Fibroblast of upper back skin (primary cell): ENCODE measurements at places on chromosomes 7 and 10.

- no peak for DNase-seq
These were observed 698.9 kb downstream of the INHBA start for GRCh38 chr7:41003977-41004376.

- no peak for DNase-seq
These were observed 185.0 kb downstream of the ELFN1 start for GRCh38 chr7:1854866-1855724.

- no peak for DNase-seq
These were observed 179.5 kb upstream of the LRGUK start for GRCh38 chr7:133947458-133948254.

- no peak for DNase-seq
These were observed 41.6 kb upstream of the FAM20C start for GRCh38 chr7:150811-151221.

DNA sequence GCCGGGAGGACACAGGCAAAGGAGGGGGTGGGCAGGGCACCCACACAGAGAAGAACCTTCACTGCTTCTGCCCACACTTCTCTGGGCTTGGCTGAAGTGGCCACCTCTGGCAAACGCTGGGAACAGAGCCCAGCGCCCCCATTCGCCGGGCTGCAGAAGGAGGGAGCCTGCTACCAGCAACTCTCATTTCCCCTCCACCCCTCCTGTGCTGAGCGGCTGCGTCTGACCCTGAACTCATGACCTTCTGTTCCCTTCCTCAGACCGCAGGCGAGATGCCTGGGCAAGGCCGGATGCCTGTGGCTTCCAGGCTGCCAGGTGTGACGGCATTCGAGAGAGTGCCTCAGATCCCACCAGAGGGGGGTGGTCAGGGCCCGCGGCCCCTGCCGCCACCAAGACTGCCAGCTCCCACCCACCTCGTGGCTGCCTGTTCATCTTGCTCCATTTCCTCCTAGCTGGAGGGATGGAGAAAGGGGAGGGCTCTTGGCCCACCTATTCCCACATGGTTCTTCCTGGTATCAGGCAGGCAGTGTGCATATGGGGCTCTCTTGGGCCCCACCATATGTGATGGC, 19.8 kb downstream of the DNAJB12 start:
- peak; percentile 61 for DNase-seq

DNA sequence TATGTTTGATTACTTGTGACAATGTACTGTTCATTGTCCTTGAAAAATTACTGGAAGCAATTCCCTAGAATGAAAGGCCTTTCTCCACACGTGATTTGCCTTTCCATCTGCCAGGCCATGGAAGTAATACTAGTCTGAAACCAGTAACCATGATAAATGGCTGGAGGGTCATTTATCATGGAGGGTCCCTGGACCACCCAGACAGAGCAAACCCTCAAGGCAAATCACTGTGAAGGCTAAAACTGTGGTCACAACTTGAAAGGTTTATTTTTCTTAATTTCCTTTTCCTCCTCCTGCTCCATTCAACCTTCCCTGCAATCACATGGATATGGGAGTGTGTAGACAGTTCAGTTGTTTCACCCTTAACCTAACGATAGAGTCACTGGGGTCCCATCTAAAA, 16.4 kb downstream of the BRAF start:
- DNase-seq = no peak

DNA sequence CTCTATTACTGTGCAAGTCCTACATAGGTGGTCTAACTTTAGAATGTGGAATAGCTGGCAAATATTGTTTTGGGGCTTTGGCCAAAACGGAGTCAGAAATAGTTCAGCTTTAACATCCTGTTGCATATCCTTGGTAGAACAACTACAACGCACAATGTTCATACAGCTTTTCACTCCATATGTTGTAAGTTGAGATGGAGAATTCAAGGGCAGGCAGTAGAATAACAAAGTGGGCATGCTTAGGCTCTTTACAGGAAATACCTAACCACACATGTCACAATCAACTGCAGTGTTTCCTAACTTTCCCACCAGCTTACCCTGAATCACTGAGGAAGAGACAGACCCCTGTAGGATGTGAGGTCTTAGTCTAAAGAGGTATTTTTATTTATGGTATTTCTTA, 122.3 kb downstream of the PPP1R3A start:
- peak; percentile 90 for DNase-seq
